ENCODE measurements at places on chromosomes 1 and 21. TPM values are rescaled to one million over a fixed set of nuclear protein-coding genes. Genes with fewer than 3 reads are reported as not detected.

The FRRS1 gene
- total RNA-seq, result 4.3 TPM

The CHD1L gene
- total RNA-seq, result 118 TPM

The ZZZ3 gene
- total RNA-seq, result 85.1 TPM

The CREB3L4 gene
- total RNA-seq, result 33.8 TPM

The RLF gene
- total RNA-seq, result 72.7 TPM

The SHE gene
- total RNA-seq, result not detected

- no peaks in the 10 kb centered on the region for H3K27me3 ChIP-seq
- no peak overlapping the region for H3K27ac ChIP-seq
- DNase-seq, result no peak
- peaks cover 7% of the 10 kb centered on the region for H3K36me3 ChIP-seq
- H3K4me1 ChIP-seq, result no peaks in the 10 kb centered on the region
These were observed 38.5 kb downstream of the EDEM3 start for GRCh38 chr1:184716158-184716557.

GRCh38 chr1:207798847-207799246, 47.0 kb downstream of the CD46 start:
- H3K27ac ChIP-seq, result no peak overlapping the region
- H3K4me3 ChIP-seq, result no peak overlapping the region
- no peaks in the 10 kb centered on the region for H3K36me3 ChIP-seq
- no peaks in the 10 kb centered on the region for H3K27me3 ChIP-seq

DNA sequence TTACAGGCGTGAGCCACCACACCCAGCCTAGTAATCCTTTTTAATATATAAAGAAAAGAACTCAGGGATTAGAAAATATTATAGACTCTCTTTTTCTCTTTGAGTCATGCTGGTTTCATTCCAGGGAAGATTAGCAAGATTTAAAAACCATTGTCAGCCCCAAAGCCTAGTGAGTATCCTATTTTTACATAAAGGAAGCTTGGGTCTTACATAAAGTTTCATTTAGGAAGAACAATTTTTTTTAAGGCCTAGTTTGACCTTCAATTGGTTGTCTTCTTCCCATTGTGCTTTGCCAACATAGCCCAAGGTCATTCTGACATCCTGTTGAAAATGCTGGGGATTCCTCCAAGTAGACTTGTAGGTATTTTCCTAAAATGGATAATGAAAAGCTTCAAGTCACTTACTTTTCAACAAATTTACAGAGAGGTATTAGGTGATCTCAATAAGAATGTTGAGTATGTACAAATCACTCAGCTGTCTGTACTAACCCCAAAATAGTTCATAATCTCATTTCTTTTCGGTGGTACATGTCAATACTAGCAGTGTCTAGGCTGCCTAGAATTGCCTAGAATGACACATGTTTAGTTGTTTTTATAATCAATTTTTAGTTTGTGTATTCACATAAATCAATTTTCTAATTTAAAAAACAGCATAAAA, 4.3 kb upstream of the KIF14 start:
- H3K4me3 ChIP-seq, result no peak overlapping the region
- peaks cover 7% of the 10 kb centered on the region for H3K4me1 ChIP-seq
- DNase-seq, result no peak

- H3K36me3 ChIP-seq, result no peaks in the 10 kb centered on the region
- no peaks in the 10 kb centered on the region for H3K27me3 ChIP-seq
- H3K4me3 ChIP-seq, result no peak overlapping the region
- H3K4me1 ChIP-seq, result no peaks in the 10 kb centered on the region
- no peak overlapping the region for H3K27ac ChIP-seq
These were observed 129.2 kb downstream of the RGS21 start for GRCh38 chr1:192445839-192446489.

GRCh38 chr1:160521554-160521953, 1.5 kb downstream of the SLAMF6 start:
- H3K4me3 ChIP-seq, result no peak overlapping the region
- no peaks in the 10 kb centered on the region for H3K27me3 ChIP-seq
- H3K36me3 ChIP-seq, result no peaks in the 10 kb centered on the region
- H3K4me1 ChIP-seq, result no peaks in the 10 kb centered on the region
- no peak for DNase-seq

DNA sequence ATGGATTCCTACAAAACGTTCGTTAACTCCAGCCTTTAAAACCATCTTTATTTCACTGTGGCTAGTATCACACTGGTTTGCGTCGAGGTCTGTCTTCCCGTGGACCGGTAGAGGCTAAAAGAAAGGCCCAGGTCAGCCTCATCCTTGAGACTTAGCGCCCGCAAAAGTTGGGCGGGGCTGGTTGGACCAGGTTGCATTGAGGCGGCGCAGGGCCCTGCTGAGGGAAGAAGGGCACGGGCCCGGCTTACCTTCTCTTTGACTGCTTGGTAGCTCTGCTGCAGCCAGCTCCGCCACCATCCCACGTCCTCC, 455 bp downstream of the BSDC1 start:
- H3K27ac ChIP-seq, result peak overlapping the region; percentile 90
- no peaks in the 10 kb centered on the region for H3K36me3 ChIP-seq
- DNase-seq, result peak; percentile 75
- H3K4me1 ChIP-seq, result peaks cover 14% of the 10 kb centered on the region
